NCI-H1436 (cell line): ENCODE measurements at places on chromosomes 16 and 17.

- DNase-seq = no peak
These were observed 9.0 kb downstream of the STAT5B start for GRCh38 chr17:42266918-42267766.

DNA sequence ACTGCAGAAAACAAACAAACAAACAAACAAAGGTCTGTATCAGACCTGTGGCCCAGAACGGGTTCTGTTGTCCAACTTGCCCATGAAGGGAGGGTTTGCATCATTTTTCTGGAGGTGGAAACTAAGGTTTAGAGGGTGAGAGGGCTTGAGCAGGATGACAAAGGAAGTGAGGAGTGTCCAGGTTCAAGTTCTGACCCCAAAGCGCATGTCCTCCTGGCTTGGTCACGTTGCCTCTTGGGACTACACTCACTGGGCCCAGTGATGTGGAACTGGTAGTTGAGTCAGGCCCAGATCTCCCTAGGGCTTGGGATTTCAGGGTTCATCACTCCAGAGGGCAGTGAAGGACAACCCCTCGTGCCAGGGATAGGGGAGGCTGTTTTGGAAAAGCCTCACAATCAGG lies 1.8 kb downstream of the SREBF1 start:
- DNase-seq = no peak

- no peak for DNase-seq
These were observed 14.9 kb downstream of the CEP112 start for GRCh38 chr17:66177048-66177447.

- no peak for DNase-seq
These were observed 2.6 kb downstream of the RIPOR1 start for GRCh38 chr16:67531247-67531646.

DNA sequence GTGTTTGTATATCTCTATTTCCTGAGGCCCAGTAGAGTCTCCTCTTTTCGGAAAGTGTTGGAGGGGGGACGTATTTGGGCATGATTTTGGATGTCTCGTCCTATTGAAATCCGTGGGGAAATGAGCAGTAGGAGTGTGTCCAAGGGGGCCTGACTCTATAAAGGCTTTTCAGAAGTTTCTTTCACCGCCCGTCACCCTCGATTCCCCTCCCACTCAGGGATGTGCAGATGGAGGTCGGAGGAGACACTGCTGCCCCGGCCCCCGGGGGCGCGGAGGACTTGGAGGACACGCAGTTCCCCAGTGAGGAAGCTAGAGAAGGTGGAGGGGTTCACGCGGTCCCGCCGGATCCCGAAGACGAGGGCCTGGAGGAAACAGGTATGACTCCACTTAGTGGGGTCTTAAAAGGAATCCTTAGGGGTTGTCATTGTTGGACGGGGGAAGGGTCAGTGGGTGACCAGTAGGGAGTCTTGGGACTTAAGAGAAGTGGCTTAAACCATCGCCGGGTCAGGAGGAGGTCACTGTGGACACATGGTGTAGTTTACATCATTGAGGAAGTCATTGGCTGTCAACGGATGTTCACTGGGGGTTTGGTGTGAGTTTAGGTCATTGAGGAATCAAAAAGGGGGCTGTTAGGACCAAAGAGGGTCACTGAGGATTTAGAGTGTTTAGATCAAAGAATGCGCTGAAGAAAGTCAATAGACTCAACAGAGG lies 424 bp downstream of the MON1B start:
- DNase-seq = no peak

- no peak for DNase-seq
These were observed 81.2 kb downstream of the ZNF18 start for GRCh38 chr17:11916091-11916490.

DNA sequence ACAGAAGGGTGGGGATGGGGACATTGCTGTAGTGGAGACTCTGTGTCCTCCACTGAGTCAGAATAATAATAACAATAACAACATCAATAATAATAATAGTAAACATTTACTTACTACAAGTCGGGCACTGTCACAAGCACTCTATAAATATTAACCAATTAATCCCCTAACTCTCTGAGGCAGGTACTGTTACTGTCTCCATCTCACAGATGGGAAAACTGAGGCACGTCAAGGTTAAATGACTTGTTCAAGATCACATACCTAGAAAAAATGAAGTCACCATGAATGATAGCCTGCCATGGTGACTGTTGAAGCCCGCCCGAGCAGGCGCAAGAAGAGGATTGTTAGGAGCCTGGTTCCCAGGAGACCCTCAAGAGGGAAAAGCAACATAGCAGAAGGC lies 10.2 kb downstream of the PRR29 start:
- no peak for DNase-seq

- no peak for DNase-seq
These were observed 66.1 kb upstream of the DNAH17 start for GRCh38 chr17:78643326-78643725.

DNA sequence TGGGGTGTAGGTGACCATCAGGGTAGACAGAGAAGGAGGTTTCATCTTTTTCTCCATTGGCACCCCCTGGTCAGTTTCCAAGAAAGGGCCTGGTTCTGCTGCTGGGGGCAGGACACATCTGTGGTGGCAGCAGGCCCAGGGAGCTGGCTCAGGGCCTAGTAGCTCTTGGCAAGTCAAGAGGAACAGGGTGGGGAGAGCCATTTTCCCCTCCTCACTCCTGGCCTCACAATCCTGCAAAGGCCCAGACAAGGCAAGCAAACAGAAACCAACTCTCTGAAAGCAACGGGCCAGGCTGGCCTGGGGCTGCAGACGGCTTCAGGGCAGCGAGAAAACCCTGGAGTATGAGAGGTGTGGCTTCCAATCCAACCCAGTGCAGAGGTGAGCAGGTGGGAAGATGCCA lies 192.9 kb upstream of the DYNLRB2 start:
- no peak for DNase-seq

- DNase-seq = no peak
These were observed 5.2 kb downstream of the EPN2 start for GRCh38 chr17:19242323-19242722.

- no peak for DNase-seq
These were observed 58.9 kb downstream of the CES1 start for GRCh38 chr16:55773859-55774549.

GRCh38 chr16:67040166-67040565 lies 11.2 kb downstream of the CBFB start:
- no peak for DNase-seq

DNA sequence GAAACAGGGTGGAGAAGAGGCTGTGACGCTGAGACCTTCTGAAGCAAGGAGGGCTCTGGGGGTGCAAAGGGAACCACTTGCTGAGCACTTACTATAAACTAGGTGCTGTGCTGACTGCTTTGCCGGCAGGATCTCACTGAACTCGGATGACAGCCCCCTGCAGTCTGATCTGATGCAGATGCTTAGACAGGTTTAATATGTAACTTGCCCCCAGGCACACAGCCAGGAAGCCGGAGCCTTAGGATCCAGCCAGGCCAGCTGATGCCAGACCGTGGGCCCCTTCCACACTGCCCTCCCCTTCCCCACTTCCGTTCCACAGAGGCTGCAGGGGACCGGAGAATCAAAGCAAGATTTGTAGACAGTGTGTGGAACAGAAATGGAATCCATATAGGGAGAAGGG lies 23.1 kb downstream of the SPACA3 start:
- DNase-seq = no peak

GRCh38 chr16:13118091-13118490 lies 216.7 kb downstream of the SHISA9 start:
- no peak for DNase-seq

DNA sequence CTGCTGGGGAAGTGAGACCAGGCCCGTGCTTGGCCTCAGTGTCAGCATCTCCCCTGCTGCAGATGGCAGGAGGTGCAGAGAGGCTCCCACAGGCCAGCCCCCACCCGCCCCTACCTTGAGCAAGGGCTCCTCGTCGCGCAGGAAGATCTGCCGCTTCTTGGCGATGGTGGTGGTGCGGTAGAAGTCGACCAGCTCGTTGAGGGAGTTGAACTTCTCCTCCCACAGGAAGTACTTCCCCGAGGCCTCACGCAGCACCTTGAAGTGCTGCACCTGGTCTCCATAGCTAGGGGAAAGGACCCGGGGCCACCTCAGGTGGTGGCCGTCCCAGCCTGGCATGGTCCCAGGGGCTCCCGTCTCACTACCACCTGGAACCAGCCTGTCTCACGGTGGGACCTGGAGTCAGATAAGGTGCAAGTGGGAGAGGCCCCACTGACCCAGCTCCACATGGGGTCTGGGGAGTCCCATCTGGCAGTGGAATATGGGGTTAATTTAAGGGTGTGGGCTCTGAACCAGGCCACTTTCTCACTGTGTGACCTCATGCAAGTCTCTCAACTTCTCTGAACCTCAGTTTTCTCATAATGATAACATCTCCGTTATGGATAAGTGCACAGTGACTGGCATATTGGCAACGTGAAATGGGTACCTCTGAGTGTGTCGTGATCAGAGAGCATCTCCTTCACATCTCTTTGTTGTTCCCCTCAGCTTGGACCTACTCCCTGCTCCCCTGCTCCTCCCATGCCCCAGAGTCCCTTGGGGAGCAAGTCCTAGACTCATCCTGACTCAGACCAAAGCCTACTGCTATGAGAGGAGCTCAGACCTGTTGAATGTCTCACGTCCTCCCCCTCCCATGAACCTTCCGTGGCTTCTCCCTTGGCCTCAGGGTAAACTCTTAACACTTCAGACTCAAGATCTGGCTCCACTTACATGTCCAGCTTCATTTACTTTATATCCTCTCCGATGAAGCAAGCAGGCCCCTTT lies 19.8 kb upstream of the FAM83G start:
- no peak for DNase-seq

GRCh38 chr17:50221266-50221863 lies 19.9 kb upstream of the COL1A1 start:
- no peak for DNase-seq

GRCh38 chr16:1225051-1225451 lies at the start of gene TPSG1:
Gene TPSG1, minus strand, starts transcription at chr16:1225268. Its CDS starts 16 bp downstream, at chr16:1225252.
- DNase-seq = no peak

GRCh38 chr17:27569257-27569722 lies 61.7 kb upstream of the LGALS9 start:
- no peak for DNase-seq

DNA sequence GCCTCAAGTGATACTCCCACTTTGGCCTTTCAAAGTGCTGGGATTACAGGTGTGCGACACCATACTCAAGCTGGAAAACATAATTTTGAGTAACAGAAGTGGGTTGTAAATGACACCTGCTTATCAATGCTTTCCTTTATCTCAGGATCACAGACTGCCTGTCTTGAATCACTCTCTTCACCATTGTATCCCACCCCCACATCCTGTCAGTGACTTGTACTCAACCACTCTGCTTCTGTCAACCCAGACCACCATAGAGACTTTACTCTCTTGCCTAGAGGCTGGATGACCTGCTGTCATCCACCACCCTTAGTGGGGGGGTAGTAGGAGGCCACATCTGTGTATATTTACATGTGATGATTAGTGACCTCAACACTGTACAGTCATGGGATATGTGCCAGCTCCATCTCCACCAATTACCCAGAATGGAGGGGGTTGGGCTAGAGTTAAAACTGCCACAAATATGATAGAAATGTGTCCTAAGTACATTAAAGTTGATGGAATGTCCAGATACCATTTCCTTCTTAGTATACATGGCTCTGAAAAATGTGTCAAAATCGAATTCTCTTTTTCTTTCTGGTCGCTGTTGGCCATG lies 338.7 kb downstream of the GRIN2A start:
- no peak for DNase-seq

DNA sequence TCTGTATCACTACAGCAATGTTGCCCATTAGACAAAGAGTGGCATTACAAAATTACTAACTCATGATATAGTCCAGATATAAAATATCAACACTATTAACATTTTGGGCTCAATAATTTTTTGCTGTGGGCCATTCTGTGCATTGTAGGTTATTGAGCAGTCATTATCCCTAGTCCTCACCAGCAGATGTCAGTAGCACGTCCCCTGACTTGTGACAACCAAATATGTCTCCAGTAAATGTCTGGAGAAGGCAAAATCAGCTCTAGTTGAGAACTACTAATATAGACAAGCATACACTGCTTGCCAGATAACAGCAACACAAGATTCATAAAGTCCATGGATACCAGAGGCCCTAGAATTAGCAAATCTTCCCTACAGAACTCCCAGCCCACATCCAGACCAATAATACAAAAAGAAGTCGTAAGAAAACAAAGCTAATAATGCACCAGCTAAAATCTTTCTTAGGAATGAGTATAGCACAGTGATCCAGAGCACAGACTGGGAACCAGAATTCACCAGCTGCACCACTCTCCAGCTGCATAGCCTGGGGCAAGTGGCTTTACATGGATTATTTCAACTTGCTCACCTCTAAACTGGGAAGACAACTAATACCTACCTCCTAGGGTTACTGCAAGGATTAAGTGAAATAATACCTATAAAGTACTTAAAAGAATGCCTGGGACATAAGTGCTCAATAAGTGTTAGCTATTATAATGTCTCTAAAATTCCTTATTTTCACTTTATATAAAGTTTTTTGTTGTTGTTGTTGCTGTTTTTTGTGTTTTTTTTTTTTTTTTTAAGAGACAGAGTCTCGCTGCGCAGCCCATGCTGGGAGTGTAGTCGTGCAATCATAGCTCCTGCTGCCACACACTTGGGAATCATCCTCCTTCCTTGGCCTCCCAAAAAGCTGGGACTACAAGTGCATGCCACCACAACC lies 23.7 kb downstream of the HELZ start:
- peak; percentile 39 for DNase-seq

DNA sequence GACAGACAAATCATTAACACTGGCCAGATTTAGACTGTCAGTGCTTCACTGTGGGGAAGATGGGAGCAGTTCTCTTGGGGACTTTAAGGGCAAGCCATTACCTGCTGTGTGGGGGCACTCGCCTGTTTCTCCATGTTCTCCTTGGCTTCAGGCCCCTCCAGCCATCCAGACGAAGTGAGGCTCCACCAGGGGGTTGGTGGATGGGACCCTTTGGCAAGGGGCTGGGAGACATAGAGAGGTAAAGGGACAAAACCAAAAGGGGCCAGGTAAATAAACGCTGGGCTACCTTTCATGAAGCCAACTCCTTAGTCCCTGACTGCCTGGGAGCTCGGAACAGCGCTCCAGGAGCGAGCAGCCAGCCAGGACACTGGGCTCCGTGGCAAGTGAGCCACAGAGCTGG lies 14.0 kb downstream of the TBX4 start:
- DNase-seq = no peak

DNA sequence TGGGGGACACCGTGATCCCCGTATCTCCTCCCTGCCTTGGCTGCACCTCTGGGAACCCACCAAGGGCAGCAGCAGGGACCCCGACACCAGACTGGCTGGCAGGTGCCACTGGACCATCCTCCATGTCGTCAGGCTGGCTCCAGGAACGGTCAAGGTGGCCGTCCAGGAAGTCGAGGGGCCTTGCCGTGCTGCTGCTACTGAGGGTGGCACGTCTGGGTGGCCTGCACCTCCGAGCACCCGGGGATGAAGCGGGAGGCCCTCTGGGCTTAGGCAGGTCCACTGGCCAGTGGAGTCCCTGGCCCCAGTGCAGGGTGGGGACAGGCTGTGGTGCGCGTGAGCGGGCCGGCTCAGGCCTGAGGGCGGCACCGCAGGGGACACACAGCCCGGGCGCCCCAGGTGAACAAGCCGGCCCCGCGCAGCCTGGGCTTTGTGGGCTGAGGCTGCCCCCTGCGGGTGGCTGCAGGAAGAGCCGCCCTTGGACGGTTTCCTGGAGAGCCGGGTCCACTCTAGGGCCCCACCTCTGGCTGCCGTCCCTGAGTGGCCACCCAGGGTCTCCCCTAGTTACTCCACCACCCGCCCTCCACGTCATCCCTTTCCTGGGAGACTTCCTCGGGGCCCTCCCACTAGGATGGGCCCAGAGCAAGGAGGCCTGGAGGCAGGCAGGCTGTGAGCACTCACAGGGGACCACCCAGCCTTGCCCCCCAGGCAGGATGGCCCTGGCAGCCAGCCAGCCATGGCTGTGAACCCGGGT lies 42.8 kb upstream of the ZC3H18 start:
- DNase-seq = peak; percentile 28
